ENCODE measurements at places on chromosomes 5 and 9.

- no peak for DNase-seq
Measured at GRCh38 chr9:76713381-76713780, 50.9 kb upstream of the PCA3 start.

- DNase-seq: no peak
Measured at GRCh38 chr5:59842999-59843398, 50.5 kb downstream of the PDE4D start.

DNA sequence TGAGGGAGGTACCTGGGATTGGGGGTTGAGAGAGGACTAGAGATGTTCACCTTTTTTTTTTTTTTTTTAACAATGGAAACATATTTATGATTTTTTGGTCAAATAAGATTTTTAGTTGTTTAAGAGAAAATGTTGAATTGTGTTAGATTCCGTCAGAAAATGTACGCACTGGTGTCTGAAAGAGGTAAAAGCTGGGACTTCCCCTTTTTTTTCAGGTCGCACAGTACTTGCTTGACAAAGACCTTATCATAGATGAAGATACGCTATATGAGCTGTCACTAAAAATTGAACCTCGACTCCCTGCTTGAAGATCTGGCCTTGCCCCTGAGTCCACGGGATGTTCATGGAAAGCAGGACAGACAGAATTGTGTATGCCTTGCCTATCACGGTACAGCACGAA is 7.7 kb upstream of the CKMT2 start:
- DNase-seq: no peak

- DNase-seq: no peak
Measured at GRCh38 chr5:175797521-175798038, 73.8 kb upstream of the CPLX2 start.

DNA sequence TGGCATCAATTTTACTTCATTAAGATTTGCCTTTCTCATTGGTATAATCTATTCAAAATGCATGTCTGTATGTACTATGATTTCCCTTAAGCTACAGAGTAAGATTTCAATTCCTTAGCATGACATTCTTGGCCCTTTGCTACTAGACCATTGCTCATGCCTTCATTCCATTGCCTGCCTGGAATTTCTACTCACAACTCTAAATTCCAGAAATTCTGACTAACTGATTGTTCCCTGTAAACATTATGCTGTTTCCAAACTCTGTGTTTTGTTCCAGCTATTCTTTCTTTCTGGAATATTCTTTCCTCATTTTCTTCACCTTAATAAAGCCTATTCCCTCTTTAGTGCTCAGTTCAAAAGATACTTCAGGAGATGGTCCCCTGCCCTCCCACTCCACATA is 568.8 kb upstream of the SEMA6A start:
- DNase-seq: no peak

DNA sequence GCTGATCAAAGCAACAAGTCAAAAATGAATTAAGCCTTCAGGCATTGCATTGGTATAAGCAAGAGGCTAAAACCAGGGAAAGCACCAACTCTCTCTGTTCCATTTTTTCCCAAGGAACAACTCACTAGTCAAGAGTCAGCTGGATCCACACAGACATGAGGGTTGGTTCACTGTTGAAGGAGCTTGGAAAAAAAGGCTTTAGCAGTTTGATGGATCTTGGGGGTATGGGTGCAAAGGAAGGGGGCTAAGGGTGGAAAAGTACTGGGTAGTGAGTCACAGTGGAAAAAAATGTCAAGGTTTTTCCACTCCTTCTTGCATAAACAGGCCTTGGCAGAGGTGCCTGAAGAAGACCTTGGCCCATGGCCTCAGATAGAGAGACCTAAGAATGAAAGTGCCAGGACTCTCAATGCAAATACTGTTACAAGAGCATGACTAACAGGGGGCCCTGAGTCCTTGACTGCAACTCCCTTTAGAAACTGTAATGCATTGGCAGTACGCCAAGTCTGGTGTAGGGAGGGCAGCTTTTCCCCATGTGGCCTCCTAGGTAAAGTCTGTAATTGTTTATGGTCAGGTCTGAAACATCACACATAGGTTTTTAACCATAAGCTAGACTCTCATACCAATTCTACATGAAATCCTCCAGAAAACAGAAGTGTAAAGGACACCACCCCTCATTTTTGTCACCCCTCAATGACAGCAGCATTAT is 23.7 kb downstream of the ACTL7A start:
- peak; percentile 42 for DNase-seq

DNA sequence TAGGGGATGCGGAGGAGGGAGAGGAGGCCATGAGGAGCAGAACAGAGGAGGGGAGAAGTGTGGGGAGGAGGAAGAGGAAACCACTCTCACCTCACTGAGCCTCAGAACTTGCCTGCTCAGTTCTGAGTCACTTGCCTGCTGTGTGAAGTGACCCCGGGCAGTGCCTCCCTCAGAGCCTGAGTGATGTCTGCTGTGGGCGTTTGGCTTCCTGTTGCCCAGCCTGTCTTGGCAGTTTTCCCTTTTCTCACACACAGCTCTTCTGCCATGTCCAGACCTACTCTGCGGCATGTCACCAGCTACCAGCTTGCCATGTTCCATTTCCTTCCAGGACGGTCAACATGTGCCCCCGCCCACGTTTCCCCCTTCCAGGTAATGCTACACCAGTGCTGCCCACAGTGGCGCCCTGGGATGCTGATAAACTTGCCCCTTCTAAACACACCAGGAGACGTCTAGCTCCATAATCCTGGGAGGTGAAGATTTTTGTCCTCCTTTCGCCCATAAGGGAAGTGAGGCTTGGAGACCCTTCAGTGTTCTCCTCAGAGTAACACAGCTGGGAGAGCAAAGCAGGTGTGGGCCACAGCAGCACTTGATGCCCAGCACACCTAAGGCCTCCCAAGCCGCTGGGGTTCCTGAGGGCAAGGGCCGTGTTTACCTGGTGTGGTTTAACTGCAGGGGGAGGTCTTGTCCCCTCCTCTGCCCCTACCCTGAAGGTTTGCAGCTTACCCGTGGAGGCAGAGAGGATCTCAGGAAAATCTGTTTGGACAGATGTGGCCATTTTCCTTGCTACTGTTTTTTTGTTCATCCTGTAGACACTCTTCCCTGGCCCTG is 63.8 kb upstream of the RNF130 start:
- DNase-seq: no peak

DNA sequence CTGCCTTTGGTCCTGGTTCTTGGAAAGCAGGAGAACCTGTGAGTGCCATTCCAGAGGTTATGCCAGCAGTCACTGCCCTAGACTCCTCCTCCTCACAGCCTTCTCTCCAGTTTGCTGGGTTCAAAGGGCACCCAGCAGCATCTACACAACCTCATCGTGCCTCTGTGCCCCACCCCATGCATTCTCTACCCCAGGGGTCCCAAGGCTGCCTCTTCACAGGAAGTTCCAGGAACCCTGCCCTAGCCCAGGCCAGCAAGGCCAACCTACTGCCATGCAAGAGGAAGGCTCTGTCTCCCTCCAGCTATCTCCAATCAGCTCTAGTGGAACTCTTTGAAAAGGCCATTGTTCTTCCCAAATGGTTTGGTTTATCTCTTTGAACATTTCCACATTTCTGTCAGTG is 21.2 kb downstream of the ENC1 start:
- no peak for DNase-seq

DNA sequence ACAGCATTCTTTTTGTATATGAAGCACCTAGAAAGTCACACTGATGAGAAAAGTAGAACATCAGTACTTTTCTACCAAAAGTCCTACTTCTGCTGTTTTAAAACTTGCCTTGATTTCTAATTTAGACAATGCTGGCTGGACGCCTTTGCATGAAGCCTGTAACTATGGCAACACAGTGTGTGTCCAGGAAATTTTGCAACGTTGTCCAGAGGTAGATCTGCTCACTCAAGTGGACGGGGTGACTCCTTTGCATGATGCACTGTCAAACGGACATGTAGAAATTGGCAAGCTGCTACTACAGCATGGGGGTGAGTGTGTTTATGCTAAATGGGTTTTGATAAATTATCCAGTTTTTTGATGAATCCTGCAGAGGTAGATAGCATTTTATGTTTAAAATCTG is 73.5 kb downstream of the SLF1 start:
- DNase-seq: no peak

DNA sequence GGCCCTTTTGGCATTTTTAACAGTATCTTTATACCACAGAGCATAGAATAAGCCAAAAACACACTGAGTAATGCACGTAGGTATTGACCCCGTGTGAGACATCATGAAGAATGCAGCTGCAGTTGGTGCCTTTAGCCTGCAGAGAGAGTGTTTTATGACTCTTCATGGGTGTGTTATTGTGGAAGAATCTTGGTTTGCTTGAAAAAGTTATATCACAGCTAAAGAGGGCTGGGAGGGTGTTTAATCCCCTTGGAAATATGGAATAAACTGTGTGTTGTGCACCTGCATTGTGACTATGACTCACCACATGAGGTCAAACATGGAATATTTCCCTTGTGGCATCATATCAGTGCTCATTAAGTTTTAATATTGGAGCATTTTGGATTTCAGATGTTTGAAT is 458.7 kb downstream of the CDH9 start:
- DNase-seq: no peak

DNA sequence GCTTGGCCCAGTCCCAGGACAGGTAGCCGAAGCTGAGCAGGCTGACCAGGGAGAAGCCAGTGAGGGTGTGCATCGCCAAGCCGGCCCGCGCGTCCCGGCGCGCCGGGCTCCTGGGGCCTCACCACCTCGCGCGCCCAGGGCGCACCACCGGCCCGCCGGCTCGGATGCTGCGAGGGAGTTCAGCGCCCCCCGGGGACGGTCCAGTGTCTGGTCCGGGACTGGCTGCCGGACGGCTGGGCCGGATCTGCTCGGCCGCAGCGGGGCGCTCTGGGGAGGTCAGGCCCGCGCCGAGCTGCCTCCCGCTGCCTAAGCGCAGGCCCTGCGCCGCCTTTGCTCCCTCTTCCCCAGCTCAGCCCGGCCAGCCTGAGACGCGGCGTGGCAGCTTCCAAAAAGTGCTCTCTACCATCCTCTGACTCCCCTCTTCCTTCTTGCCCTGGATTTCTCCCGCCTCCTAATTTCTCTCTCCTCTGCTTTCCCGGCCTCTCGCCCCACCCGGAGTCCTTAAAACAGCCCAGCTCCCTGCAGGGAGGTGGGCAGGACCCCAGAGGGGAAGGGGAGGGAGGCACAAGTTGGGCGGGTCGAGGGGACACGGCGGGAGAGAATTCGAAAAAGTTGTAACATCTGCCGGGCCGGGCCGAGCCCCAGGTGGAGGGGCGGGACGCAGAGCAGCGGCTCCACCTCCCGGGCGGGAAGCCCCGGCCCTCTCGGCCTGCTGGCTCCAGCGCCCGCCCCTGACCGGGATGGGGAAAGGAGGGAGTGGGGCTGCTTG is at the start of gene ARSI:
Gene ARSI, minus strand, starts transcription at position 605 of the 769 bp plus-strand sequence. Its CDS starts 532 bp downstream, at position 73.
- DNase-seq: no peak

DNA sequence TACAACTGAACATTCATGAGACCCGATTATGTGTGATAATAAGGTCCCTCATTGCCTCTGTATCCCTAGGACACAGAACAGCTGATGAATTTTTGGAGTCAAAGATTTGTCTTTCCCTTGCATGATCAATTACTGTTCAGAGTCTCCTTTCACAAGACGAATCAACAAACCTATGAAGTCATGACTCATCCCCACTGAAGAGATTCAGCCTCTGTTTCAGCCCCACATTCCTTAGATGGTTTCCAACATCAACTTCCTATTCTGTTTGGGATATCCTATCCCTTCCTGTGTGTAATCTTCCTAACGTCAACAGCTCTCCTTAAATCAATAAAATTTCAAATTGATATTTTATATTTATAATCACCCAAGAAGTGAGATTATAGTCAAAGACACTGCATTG is 199.0 kb downstream of the DNAH5 start:
- DNase-seq: no peak

DNA sequence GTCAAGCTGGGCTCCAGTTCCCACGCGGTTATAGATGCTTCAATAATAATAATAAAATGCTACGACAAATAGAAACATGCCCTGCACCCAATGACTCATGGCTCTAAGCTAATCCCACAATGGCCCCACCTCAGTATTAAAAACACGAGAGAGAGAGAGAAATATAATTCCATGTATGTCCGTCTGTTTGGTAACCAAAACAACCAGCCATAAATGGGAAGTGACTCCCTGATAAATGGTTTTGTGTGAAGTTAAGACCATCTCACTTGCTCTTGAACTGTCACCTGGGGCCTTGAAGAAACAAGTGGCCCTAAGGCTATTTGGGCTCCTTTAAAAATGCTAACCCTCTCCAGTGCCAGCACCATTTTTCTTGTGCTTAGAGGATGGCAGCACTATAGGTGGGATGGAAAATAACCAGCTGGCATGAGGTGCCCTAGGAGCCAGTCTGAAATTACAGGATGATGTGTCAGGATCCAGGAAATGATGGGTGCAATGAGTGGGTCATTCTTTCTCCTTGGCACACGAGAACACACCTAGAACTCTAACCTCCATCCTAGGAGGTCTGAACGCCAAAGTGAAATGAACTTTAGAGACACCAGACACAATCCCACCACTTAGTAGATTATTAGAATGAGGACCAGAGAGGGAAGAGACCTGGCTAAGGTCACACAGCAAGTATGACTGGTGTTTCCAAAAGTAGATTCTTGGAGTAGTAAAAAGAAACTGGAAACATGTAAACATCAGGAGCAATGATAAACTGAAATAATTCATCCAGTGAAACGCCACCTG is 35.7 kb upstream of the ADRB2 start:
- no peak for DNase-seq

GRCh38 chr9:37923796-37924427 is 20.0 kb upstream of the SLC25A51 start:
- DNase-seq: no peak

- DNase-seq: no peak
Measured at GRCh38 chr5:100562821-100563220, 27.6 kb downstream of the FAM174A start.

DNA sequence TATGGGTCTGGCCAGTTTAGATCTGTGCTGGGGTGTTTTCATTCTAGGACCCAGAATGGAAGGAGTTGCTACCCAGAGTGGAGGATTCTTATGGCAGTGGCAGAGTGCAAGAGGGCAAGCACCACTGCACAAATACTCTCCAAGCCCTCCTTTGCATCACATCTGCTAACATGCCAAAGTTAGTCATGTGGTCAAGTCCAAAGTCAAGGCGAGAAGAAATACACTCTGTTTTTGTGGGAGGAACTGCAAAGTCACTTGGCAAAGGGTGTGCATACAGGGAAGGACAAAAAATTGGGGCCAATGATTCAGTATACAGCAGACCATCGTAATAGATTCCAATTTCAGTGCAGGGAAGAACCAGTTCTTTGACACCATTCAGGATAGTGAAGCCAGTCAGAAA is 43.9 kb upstream of the HMGCS1 start:
- no peak for DNase-seq

DNA sequence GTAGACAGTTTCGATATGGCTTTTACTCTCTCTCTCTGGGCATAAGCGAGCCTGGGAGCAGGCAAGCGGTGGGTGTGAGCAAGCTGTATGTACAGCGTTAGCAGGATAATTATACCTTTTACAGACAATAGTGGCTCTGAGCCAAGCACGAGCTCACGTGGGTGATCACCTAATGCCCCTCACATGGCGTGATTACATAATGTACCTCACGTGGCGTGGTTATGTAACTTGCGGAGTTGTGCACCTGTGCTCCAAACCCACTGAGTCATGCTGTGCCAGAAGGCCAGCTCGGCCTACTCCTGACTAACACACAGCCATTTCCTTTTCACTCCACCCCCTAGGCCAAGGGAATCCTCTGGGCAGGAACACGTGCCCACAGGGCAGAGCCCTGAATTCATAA is 797.2 kb downstream of the EFNA5 start:
- no peak for DNase-seq

GRCh38 chr5:140324617-140325241 is 21.7 kb downstream of the HBEGF start:
- no peak for DNase-seq

- no peak for DNase-seq
Measured at GRCh38 chr5:79236970-79237739, 1.2 kb downstream of the JMY start.

Measured in activated naive CD8-positive, alpha-beta T cell treated with anti-CD3 and anti-CD28 coated beads, Interleukin-2, amount 50 U/mL, for 16 hours (primary cell).